ENCODE measurements at places on chromosomes 2 and 18.

DNA sequence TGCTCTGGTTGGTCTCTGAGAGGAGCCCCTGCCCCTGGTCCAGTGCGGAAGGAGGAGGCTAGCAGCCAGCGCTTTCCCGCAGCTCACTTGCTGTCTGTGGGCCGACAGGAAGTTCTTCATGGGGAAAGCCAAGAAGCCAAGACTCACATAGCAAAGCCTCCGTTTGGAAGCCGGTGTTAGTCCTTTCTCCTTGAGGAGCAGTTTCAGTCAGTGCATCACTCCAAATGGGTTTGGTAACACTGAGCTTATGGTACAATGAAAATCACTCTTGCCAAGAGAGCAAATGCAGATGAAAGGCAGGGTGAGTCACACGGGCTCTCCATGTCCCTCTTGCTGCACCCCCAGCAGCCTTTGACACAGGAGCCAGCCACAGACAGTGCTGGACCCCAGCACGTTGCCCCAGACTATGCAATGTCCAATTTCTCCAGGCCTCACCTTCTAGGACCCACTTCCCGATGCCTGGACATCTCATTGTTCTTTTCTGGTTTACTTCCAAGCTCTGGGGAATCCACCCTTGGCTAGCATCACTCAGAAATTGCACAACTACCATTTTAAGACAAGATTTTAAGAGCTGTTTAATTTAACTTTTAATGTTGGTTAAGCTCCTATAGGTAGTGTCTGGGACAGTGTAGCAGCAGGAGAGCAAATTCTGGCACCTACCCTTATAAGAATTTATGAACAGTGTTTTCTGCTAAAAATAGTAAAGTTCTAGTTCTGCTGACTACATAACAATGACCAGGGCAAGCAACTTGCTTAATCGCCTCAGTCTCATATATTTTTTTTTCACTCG is 174.9 kb downstream of the ASB1 start:
- peak; percentile 27 for DNase-seq

GRCh38 chr2:86695053-86695691 is 24.9 kb upstream of the RMND5A start:
- DNase-seq = peak; percentile 8

DNA sequence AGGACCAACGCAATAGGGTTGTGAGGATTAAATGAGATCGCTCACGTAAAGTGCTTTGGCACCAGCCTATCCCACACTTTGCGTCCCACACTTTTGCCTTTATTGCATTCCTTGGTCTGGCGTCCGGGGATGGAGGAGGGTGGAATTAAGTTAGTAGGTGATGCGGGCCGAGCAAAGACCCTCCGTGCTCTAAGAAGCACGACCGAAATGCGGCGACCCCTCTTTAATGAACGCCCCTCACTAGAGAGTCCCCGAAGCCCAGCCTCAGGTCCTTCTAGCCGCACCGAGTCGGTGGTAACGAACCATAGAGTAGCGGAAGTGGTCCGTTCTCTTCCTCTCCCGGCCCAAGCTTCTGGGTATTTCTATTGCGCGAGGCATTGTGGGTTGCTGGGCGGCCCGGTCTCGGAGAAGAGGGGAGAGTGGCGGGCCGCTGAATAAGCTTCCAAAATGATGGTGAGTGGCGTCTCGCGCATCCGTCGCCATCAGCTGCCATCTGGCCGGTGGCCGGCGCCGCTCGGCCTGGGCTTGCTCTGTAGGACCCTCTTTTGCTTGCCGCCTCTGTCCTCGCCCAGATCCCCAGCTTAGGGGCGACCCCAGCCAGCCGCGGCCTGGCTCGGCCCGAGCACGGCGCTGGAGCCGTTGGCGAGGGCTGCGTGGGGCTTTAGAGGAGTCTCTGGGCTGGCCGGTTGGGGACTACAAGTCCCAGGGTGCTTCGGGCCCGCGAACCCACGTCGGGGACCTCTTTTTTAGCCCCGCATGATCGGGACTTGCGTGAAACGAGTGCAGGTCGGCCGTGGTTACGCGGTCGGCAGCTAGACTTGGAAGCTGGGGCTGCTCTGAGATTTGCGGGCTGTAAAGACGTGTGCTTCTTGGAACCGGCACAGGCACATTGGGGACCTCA is at the start of gene CCT7:
Gene CCT7 (plus strand): TSS at position 377 of the 901 bp plus-strand sequence. CDS start 71 bp downstream, at position 448.
- peak; percentile 95 for DNase-seq

DNA sequence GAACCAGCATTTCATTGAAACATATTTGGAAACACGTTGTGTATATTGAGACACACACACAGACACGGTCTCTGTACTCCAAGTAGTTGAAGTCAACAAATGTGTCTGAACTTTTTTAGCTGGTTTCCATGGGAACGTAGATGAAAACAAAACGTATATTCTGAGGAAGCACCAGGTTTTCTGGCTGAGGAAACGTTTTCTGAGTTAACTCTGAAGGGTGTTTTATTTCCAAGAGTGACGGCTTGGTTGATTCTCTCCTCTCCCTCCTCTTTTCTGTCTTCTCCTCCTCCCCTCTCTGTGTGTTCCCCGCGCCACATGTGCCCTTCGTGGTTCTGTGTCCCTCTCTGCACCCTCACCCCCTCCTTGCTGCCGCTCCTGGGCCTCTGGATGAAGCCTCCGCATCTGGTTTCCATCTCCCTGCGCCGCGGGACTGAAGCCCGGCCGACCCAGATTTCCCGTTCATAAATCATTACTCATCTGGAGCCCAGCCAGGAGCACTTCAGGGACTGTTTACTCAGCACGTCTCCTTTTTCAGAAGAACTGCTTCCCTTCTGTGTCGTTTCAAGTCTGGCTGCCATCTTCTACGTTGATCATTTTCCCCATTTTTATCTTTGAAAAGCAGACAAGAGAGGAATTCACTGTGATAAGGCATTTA is 122.7 kb downstream of the COL6A3 start:
- peak; percentile 99 for DNase-seq

- DNase-seq = no peak
Observed at GRCh38 chr2:235762832-235763598, 269.2 kb downstream of the AGAP1 start.

- peak; percentile 47 for DNase-seq
Observed at GRCh38 chr2:15638720-15639119, 47.1 kb downstream of the DDX1 start.

GRCh38 chr2:134289225-134289624 is 35.4 kb downstream of the MGAT5 start:
- no peak for DNase-seq

- DNase-seq = no peak
Observed at GRCh38 chr18:79379931-79380815, 15.6 kb upstream of the NFATC1 start.
